ENCODE measurements at places on chromosomes 12 and 14. TPM values are rescaled to one million over a fixed set of nuclear protein-coding genes. Genes with fewer than 3 reads are reported as not detected.

ESPL1 gene
- total RNA-seq, result 0.14 TPM

- H3K27ac ChIP-seq, result peak overlapping the region; percentile 9
- H3K4me3 ChIP-seq, result no peak overlapping the region
- no peaks in the 10 kb centered on the region for H3K27me3 ChIP-seq
- DNase-seq, result no peak
- H3K4me1 ChIP-seq, result peaks cover 24% of the 10 kb centered on the region
- H3K36me3 ChIP-seq, result no peaks in the 10 kb centered on the region
These were observed 161.2 kb downstream of the TMX1 start for GRCh38 chr14:51401272-51401671.

- H3K27me3 ChIP-seq, result no peaks in the 10 kb centered on the region
- no peak overlapping the region for H3K4me3 ChIP-seq
- no peaks in the 10 kb centered on the region for H3K4me1 ChIP-seq
- peaks cover 9% of the 10 kb centered on the region for H3K36me3 ChIP-seq
These were observed 336.8 kb downstream of the NAV3 start for GRCh38 chr12:78167510-78167909.

- no peak for DNase-seq
- H3K4me3 ChIP-seq, result no peak overlapping the region
- no peak overlapping the region for H3K27ac ChIP-seq
- no peaks in the 10 kb centered on the region for H3K27me3 ChIP-seq
- H3K36me3 ChIP-seq, result no peaks in the 10 kb centered on the region
- no peaks in the 10 kb centered on the region for H3K4me1 ChIP-seq
These were observed 28.7 kb downstream of the SLC41A2 start for GRCh38 chr12:104929368-104929767.

DNA sequence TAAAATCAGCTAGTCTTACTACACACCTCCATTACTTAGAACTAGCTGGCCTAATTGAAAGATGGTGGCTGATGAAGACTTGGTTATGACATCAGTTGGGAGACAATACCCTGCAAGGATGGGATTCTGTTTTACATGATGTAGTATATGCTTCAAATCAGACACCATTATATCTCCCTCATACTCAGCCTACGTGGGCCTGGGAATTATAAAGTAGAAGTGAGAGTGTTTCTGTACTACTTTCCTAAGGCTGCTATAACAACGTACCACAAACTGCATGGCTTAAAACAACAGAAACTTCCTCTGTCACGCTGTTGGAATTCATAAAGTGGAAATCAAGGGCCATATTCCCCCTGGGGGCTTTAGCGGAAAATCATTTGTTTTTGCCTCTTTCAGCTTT is 190.4 kb downstream of the PAH start:
- H3K27ac ChIP-seq, result no peak overlapping the region
- H3K36me3 ChIP-seq, result no peaks in the 10 kb centered on the region
- no peaks in the 10 kb centered on the region for H3K4me1 ChIP-seq
- no peak overlapping the region for H3K4me3 ChIP-seq
- no peaks in the 10 kb centered on the region for H3K27me3 ChIP-seq
- DNase-seq, result no peak

DNA sequence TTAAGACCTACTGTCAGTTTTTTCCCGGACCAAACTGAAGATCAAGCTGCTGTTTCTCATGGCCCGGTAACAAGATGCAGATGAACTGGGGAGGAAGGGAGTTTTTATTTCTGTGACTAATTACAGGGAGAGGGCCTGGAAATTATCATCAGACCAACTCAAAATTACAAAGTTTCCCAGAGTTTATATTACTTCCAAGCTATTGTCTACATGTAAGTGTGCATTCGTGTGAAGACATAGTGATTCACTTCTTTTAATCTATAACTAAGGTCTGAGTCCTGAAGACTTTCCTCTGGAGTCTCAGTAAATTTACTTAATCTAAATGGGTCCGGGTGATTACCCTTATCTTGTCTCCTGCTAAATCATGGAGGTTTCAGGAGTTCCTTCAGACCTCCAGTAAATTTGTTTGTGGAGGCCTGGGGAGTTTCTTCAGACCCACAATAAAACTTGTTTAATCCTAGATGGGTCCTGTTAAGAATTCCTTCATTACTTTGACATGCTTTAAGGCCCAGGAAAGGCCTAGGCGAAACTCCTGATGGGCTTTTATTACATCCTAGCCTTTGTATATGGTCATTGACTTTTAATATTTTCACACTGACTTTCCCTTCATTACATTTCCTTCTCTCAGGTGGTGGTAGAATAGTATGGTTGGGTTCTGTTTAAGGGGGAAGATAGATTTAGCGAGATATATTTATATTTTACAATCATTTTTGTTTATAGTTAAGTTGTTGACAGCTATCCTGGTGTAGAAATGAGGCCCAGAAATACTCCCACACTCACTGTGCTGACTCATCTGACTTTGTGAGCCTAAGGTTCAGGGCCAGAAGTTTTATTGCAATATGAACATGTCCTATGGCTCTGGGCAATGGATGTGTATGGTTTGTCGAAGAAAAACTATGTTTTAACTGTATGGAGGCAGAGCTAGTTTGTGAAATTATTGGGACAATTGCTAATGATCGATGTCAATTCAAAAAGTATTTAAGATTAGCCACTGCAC is 627.0 kb upstream of the FBXO33 start:
- no peak for DNase-seq
- no peak overlapping the region for H3K4me3 ChIP-seq
- H3K27ac ChIP-seq, result no peak overlapping the region
- no peaks in the 10 kb centered on the region for H3K36me3 ChIP-seq
- H3K4me1 ChIP-seq, result no peaks in the 10 kb centered on the region

GRCh38 chr14:104372390-104373054 is 207.0 kb upstream of the C14orf180 start:
- no peak overlapping the region for H3K4me3 ChIP-seq
- no peaks in the 10 kb centered on the region for H3K36me3 ChIP-seq
- no peaks in the 10 kb centered on the region for H3K27me3 ChIP-seq

GRCh38 chr14:106038263-106038662 is 511.9 kb downstream of the TMEM121 start:
- H3K4me3 ChIP-seq, result no peak overlapping the region
- no peaks in the 10 kb centered on the region for H3K36me3 ChIP-seq
- no peak overlapping the region for H3K27ac ChIP-seq

Measured in heart left ventricle (tissue), 16 donors.